ENCODE measurements at places on chromosomes 1 and 21. TPM values are rescaled to one million over a fixed set of nuclear protein-coding genes. Genes with fewer than 3 reads are reported as not detected.

Gene SLC41A1
- polyA plus RNA-seq: 4.1 TPM

DNA sequence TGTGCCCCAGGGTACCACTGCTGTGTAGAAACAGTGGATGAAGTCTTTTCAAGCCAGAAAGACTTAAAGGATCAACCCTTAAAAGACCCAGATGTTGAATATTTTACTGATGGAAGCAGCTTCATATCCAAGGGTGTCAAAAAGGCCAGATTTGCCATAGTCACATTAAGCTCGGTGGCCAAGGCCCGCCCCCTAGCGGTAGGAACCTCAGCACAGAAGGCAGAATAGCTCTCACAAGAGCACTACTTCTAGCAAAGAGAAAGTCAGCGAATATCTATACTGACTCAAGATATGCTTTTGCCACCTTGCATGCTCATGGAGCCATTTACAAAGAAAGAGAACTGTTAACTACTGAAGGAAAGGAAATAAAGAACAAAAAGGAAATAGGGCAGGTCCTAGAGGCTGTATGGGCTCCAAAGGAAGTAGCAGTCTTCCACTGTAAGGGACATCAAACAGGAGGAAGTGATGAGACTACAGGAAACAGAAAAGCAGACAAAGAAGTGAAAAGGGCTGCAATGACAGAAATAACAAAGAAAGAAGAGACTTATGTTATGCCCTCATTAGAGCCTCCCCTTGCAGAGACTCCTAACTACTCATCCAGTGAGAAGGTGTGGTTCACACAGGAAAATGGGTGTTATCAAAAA lies 90.5 kb downstream of the LIPI start:
- DNase-seq: no peak

- no peak for DNase-seq
Measured at GRCh38 chr1:95686217-95686616, 452.2 kb downstream of the RWDD3 start.

DNA sequence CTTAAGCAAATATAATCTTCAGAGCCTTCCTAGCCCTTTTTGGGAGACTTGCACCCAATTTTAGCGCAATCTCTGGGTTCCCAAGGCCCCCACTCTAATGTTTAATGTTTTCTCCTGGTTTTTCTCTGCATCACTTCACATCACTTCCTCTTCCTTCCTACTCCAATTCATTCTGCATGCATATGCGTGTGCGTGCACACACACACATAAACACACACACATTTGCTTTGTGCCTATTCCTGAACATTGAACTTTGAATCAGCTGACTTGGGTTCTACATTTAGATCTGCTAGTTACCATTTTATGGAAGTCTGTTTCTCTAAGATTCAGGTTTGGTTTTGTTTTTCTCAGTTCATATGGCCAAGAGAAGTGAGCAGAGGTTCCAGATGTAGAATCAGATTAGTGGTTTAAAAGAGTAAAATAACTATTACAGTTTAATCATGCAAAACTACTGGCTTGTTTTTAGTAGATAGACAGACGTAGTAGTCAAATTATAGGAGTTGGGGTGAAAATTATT lies 7.4 kb upstream of the EDEM3 start:
- no peak for DNase-seq

DNA sequence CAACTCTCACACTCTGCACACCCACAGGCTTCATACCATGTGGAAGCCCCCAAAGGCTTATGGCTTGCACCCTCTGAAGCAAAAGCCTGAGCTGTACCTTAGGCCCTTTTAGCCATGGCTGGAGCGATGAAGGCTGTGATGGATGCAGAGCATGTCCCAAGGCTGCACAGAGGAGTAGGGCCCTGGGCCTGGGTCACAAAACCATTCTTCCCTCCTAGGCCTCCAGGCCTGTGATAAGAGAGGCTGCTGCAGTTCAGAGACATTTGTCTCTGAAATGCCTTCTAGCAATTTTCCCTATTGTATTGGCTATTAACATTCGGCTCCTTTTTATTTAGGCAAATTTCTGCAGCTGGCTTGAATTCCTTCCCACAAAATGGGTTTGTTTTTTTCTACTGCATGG lies 1707.7 kb downstream of the MRPL39 start:
- DNase-seq: no peak

Gene LDLRAD2
- polyA plus RNA-seq: 1.4 TPM

DNA sequence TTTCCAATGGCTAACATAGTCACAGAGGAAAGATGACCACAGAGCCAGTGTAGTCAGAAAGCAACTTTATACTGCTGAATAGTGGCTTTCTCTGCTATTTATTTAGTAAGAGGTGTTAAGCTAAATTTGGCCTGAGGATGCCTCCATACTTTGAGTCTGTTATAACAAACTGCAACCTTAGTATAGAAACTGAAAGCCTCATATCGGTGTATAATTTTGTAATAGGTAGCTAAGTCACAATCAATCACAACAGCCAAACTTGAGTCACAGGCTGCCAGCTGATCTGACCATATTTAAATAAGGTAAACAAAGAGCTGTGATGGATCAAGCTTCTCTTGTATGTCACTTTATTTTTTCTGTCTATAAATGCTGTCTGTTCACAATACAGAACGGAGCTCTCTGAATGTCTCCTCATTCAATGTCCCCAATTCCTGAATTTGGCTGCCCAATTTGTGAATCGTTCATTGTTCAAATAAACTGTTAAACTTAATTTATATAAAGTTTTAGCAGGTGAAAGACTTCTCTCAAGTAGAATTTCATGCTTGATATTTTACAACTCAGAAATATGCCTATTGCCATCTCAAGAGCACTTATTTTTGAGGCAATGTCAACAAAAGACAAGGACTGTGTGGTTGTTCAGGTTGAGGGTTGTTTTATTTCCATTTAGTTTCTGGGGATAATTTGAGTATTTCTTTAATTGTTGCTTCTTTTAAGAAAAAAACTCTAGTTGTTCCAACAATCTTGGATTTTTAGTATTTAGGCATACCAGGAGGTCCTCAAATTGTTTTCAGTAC lies 339.7 kb upstream of the B3GALT2 start:
- no peak for DNase-seq
